ENCODE measurements at places on chromosomes 3 and 15.

- DNase-seq, result no peak
Measured at GRCh38 chr3:77475507-77475906, 435.6 kb downstream of the ROBO2 start.

- peak; percentile 29 for DNase-seq
Measured at GRCh38 chr3:73716418-73716817, 91.7 kb upstream of the PDZRN3 start.

GRCh38 chr15:37771465-37771864 lies 163.0 kb upstream of the TMCO5A start:
- peak; percentile 67 for DNase-seq

- DNase-seq, result no peak
Measured at GRCh38 chr3:123080864-123081562, 14.2 kb downstream of the PDIA5 start.

GRCh38 chr3:151058740-151059139 lies 26.7 kb upstream of the MED12L start:
- DNase-seq, result no peak

GRCh38 chr15:42092398-42093318 lies 1.7 kb downstream of the PLA2G4D start:
- DNase-seq, result no peak

DNA sequence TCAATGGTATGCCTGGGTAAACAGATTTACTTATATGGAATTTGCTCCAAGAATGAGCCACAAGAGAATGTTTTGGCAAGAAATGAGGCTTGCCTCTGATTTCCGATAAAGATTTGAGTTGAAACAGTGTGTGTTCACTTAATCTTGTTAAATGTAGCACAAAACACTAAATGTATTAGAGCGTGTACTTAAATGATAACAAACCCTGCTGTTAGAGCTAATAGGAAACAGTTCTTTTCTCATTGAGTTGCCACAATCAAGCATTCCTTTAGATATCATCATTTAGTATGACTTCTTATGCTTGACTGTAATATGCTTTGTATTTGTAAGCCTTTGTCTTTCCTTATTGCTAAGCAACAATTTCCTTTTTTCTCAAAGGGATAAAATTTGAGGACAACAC lies 353.6 kb upstream of the ZNF717 start:
- no peak for DNase-seq

GRCh38 chr15:74784426-74785193 lies 2.7 kb downstream of the CSK start:
- DNase-seq, result no peak

- DNase-seq, result no peak
Measured at GRCh38 chr15:97691078-97691477, 269.4 kb upstream of the ARRDC4 start.

GRCh38 chr3:102332205-102332604 lies 102.6 kb upstream of the ZPLD1 start:
- no peak for DNase-seq

All from fibroblast of upper back skin (primary cell).